AG09309 (cell line): ENCODE measurements at places on chromosomes 4 and X.

GRCh38 chr4:102478186-102478585, 23.0 kb upstream of the NFKB1 start:
- DNase-seq = no peak

GRCh38 chr4:24922416-24922815, 9.6 kb upstream of the CCDC149 start:
- no peak for DNase-seq

DNA sequence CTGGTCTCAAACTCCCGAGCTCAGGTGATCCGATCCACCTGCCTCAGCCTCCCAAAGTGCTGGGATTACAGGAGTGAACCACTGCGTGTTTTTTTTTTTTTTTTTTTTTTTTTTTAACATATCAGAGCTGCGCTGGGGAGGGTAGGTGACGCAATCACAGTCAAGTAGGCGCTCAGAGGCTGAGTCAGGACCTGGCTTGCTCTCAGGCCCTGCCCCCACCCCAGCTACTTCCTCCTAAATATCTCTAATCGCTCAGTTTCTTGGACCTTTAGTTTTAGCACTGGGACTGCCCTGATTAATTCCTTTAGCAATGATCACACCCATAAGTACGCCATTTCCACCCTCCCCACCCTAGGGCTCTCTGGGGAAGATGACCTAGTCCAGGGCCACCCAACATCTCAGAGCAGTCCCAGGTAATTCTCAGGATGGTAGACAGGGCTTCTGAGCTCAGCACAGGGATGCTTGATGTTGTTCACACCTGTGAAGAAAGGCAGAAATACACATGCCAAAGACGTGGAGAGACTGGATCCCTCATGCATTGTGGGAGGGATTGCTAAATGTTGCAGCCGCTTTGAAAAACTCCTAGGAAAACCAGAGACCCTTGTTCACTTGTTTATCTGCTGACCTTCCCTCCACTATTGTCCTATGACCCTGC, 50.2 kb downstream of the DDX3X start:
- DNase-seq = peak; percentile 48

DNA sequence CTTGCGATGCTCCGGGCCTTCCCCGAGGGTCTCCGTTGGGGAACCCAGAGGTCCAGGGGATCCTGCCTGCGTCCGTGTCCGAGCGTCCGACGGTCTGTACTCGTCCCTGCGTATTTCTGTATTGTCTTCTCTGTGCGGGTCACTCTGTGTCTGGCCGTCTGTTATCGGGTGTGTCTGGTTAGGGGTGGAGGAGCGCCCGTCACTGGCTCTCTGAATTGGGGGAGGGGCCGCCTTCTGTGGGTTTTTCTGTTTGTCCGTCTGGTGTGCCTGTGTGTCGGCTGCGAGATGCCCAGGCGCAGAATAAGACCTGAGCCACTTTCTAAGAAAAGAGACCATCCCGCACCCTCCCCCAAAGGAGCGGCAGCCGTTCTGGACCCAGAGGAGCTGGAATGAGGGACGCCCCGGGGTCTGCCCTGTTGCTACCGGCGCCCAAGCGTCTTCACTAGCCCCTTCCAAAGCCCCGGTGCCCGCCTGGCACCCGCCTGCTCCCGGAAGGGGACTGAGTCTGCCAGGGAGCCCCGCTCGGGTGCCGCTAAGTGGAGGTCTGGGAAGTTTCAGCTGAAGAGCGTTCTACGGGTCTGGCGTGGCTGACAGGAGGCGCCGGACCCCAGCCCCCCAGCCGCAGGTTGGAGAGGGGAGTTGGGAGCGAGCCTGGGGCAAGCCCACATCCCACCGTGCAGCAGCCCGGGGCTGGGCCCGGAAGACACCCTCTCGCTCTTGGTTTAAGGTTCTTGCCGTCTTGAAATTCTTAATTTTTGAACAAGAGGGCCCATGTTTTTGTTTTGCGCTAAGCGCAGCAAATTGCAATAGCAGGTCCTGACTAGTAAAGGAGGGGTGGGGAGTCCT, 1.0 kb upstream of the OTOP1 start:
- no peak for DNase-seq

DNA sequence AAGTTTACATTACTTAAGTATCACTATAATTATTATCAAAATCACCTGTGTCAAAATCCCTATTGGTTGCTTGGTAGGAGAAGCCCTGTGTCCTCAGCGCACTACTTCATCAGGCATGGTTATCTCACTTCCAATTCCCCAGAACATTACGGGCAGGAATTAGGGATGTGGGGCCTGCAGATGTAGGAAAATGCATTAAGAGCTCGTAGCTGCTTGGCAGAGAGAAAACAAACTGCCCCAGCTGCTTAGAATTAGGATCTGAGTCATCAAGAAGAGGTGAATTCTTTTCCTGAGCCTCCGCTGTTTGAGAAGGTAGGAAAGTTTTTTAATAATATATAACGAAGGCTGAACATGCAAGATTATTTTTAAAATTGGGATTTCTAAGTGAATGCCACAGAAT, 31.1 kb upstream of the CLNK start:
- no peak for DNase-seq
